ENCODE measurements at places on chromosomes 2 and 18.

DNA sequence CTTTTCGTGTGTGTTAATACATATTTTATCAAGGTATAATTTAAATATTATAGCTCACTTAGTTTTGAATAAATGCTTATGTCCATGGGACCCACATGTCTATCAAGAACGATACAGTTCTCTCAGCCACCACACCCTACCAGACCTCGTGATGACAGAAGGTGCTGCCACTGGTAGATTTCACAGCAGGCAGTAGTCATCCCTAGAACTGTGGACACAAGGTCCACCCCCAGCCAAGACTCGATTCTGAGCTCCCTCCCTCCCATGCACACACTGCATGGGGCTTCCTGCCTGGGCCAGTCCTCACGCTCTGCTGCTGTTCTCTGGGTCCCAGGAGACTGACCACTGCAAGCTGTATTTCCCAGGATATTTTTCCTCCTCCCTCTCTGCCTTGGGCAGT is 26.5 kb upstream of the CREB1 start:
- DNase-seq = no peak

DNA sequence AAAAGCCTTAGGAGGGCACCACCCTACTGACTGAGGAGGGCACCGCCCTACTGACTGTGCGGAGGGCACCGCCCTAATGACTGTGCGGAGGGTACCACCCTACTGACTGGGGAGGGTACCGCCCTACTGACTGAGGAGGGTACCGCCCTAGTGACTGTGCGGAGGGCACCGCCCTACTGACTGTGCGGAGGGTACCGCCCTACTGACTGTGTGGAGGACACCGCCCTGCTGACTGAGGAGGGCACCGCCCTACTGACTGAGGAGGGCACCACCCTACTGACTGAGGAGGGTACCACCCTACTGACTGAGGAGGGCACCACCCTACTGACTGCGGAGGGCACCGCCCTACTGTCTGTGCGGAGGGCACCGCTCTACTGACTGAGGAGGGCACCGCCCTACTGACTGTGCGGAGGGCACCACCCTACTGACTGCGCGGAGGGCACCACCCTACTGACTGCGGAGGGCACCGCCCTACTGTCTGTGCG is 150.2 kb upstream of the NFATC1 start:
- peak; percentile 72 for DNase-seq

DNA sequence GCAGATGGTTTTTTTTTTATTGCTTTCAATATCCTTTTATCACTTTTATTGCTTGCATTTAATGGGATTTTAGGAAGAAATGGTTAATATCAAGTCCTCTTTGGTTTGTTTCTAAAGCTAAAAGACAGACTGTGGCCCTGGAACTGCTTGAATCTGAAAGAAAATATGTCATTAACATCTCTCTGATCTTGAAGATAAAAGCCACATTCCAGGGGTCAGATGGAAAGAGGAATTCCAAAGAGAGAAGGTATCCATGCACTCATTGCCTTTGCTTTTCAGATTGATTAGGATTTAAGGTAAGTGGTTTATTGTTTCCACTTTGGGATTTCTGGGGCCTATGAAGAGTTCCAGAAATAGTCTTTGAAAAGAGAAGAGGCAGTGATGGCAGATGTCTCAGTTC is 54.1 kb downstream of the ARHGEF33 start:
- no peak for DNase-seq

DNA sequence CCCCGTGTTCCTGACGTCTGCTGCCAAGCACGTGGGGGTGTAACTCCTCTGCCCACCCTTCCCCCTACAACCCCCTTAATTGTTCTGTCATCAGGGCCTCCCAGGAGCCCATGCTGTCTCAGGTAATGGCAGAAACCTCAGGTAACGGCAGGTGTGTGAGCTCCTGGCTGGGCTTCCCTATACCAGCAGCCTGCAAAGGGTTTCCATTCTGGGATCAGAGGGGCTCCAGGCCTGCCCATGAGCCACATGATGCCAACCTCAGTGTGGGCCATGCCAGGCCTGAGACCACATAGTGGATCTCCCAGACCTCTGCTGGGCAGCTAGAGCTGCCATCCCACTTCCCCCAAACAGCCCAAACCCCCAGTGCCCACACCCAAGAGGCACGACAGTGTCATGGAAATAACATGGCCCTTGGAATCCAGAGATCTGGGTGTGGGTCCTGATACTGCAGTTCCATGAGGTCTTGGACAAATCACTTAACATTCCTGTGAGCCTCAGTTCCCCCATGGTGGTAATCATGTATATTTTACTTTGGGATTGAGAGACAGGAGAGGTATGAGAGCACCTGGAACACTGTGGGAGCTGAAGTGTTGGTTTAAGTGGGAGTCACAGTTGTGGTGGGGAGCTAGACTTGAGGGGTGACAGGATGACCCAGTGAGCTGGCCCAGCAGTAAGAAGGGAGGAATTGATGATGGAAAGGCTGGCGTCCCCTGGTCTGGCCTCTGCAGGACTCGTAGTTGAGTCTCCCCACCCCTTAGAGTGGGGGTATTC is 59.6 kb downstream of the ATOH8 start:
- DNase-seq = no peak

GRCh38 chr2:38465789-38466127 is 88.7 kb upstream of the ATL2 start:
- DNase-seq = peak; percentile 38

- no peak for DNase-seq
These were observed 58.3 kb downstream of the CIB4 start for GRCh38 chr2:26582890-26583289.

DNA sequence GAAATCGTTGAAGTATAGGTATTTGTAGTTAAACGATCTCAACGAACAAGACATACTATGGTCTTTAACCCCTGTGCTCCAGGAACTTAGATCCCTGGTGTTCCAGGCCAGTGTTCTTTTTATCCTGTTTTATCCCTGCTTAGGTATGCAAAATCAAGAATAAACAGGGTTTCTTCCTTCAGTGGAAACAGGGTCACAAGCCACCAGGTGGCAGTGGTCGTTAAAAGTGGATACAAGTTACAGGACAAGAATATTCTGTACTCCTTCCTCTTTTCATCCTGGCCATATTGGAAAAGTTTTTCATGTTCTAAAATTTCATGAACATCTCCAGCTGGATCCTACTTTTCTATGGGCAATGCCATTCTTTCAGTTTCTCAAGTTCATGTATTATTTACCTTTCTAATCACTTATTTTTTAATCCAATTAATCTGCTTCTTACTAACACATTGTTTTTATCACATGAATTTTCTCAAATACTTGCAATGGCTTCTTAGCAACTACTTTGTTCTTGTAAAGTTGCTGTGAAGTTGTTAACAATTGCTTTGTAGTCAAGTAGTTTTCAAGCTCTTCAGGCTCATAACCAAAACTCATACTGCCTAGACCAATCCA is 16.4 kb upstream of the HNMT start:
- DNase-seq = peak; percentile 44

GRCh38 chr2:189835855-189836558 is 51.8 kb downstream of the PMS1 start:
- DNase-seq = no peak

GRCh38 chr2:16487686-16488085 is 177.9 kb downstream of the CYRIA start:
- no peak for DNase-seq

DNA sequence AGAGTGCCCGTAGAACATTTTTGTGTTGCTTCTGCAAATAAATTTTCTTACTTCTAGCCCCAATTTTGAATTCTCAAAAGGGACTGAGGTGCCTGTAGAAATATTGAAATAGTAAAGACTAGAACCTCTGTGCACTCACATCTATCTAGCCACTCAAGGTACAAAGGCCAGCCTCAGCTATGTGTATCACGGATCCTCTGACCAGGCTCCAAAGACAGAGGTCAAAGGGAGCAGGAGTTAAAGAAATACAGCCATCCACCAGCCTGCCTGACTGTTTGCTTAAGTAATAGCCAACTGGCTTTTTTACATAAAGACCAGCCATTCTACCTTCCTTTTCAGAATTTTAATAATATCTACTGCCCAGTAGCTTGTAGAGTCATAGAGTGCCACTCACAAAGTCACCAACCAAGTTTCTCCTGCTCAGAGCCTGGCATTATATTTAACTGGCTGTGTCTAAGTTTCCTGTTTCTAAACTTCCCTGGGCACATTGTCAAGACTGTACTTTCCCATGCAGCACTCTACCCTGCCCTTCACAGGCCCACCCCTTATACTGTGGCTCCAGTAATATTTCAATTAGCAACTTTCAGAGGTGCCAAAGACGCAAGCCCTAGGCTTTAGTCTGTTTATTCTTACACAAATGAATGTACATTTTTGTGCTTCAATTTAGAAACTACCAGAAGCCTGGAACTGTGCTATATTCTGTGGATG is 338.3 kb upstream of the NT5C1B start:
- no peak for DNase-seq

DNA sequence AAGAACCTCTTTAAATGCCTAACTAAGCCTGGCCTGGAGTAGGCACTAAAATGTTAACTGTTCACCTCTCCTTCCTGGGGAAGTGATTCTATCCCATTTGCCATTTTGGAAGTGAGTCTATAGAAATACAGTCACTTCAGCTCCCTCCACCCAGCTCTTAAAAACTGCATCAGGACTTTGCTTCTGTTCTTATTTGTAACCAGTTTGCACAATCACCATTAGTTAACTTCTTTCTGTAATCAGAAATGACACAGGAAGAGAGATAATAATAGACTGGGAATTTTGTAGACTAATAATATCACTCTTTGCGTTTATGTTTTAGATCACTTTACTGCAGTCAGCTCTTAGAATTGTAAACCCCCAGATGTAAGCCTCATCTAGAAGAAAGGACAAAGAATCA is 16.0 kb upstream of the MARCO start:
- no peak for DNase-seq

- DNase-seq = no peak
These were observed 14.0 kb upstream of the YES1 start for GRCh38 chr18:825891-826585.

GRCh38 chr2:190637903-190638618 is 10.8 kb upstream of the NAB1 start:
- DNase-seq = no peak

- peak; percentile 27 for DNase-seq
These were observed 963 bp downstream of the INPP1 start for GRCh38 chr2:190344276-190344827.

DNA sequence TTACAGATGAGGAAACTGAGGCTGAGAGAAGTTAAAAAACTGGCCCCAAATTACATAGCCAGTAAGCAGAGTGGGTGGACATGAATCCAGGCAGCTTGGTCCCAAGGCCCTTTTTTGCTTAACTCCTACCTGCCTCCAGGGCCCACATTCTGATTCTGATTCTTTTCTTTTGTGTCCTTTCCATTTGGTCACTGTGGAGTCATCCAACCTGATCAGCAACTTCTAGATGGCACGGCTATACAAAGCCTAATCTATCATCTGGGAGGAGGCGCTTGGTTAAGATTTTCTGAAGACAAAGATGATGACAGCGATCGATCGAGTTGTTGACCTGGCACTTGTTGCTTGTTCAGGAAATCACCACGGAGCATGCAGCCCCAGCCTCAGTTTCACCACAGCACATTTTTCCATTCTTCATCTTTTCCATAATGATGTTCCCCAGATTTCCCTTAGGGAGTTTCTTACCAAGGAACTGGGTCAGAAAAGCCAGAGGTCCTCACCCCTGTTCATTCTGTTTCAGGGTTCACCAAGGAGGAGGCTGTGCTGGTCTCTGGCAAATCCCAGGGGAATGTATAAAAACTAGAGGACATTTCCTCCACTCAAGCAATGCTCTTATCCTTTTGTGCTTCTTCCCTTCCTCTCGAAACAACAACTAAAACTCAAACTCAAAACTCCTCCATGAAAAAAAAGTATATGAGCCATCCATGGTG is 6.9 kb upstream of the IGFBP2 start:
- no peak for DNase-seq

- peak; percentile 67 for DNase-seq
These were observed 114.6 kb downstream of the DOCK10 start for GRCh38 chr2:224927646-224928173.

GRCh38 chr18:39935598-39935997 is 2019.4 kb upstream of the PIK3C3 start:
- no peak for DNase-seq

DNA sequence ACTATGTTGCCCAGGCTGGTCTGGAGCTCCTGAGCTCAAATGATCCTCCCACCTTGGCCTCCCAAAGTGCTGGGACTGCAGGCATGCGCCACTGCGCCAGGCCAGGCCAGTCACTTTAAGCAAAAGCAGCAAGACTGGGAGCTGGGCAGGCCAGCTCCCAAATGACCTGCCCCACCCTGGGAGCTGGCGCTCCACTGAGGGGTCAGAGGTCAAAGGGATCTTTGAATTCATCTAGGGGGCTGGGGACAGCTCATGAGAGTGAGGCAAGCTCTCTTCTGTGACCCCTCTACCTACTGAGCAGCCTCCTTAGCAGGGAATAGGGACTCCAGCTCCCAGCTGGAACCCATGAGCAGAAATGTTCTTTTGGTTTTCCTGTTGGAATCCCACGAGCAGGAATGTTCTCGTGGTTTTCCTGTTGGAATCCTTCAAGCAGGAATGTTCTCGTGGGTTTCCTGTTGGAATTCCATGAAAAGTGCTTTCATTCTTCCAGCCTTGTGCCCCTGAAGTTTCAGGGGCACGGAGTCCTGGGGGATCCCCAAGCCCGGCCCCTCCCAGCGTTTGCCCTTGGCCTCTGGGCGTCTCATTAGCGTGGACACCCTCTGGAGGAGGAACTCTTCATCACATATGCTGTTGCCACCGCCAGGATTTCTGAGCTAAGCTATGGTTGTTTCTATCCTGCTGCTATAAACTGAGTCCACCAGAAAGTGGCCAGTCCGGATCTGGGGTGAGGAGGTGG is 162.0 kb upstream of the HAAO start:
- DNase-seq = no peak

GRCh38 chr18:67651438-67651837 is 134.9 kb upstream of the DSEL start:
- no peak for DNase-seq

GRCh38 chr2:76381624-76382023 is 670.9 kb upstream of the GCFC2 start:
- no peak for DNase-seq

GRCh38 chr2:53334610-53335009 is 433.0 kb upstream of the CHAC2 start:
- no peak for DNase-seq

DNA sequence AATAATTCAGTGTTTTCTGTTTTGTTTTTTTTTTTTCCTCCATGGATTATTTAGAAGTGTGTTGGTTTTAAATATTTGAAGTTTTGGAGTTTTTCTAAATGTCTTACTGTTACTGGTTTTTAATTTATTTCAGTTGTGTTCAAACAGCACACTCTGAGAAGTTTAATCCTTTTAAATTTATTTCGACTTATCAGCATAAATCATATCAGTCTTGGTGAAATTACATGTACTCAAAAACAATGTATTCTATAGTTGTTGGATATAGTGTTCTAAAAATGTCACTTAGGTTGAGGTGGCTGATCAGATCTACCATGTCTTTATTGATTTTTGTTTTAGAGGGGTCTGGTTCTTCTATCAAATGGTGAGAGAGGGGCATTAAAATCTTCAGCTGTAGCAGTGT is 134.7 kb downstream of the NCOA1 start:
- DNase-seq = no peak

DNA sequence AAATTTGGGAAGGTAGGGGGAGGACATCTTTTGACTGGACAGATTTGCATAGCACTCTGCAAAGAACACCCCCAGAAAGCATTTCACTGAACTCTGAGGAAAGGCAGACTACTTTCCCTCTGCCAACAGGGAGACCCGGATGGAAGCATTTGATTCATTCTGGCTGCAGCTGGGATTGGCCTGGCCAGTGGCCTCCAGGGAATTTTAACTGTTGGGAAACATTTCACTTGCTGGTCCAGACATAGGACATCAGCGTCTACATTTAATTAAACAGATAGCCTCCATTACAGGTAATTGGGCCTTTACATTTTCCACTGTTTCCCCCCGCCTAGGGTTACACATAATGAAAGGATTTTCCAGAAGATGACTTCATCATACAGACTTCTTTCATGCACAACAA is 92.8 kb downstream of the MARCHF4 start:
- no peak for DNase-seq

- no peak for DNase-seq
These were observed 15.7 kb downstream of the GPR35 start for GRCh38 chr2:240640939-240641338.

Measured in CD4-positive, alpha-beta T cell treated with Interleukin-17A for 1 hour (primary cell).